Activated gamma-delta T cell treated with anti-CD3 and anti-CD28 coated beads, Interleukin-2, amount 50 U/mL, for 16 hours (primary cell): ENCODE measurements at places on chromosomes 7 and 10.

- no peak for DNase-seq
These were observed 82.4 kb upstream of the CHST15 start for GRCh38 chr10:124175701-124176348.

- no peak for DNase-seq
These were observed 189.3 kb downstream of the PRPF18 start for GRCh38 chr10:13775786-13776775.

DNA sequence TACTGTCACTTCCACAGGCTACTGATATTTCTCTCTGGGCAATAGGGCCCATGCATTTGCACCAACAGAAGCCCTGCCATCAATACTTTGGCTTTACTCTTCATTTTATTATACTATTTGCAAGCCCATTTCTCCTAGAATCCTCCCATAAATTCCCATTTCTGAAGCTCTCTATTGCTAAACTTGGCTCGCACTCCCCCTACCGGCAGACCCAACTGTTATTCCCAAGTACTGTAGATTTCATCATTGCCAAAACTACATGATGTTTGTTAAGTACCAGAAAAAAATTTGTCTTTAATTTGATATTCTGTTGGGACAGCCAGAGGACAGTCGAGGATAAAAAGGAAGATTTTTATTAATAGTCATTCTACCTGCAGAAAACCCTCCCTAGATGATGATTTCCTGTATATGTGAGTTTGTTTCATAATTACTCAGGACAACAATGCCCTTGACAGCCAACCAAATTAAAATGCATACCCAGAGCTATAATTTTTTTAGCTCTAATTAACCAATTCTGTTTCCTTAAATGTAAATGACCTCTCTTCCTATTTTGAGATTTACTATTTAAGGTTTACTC is 298.6 kb downstream of the REEP3 start:
- DNase-seq: no peak

- DNase-seq: no peak
These were observed 265.0 kb downstream of the CAMK1D start for GRCh38 chr10:12614177-12614995.

GRCh38 chr10:58081353-58081752 is 186.3 kb downstream of the IPMK start:
- no peak for DNase-seq

GRCh38 chr7:128398841-128399135 is 11.0 kb downstream of the IMPDH1 start:
- no peak for DNase-seq

GRCh38 chr10:78744491-78745090 is 324.2 kb upstream of the ZMIZ1 start:
- no peak for DNase-seq

DNA sequence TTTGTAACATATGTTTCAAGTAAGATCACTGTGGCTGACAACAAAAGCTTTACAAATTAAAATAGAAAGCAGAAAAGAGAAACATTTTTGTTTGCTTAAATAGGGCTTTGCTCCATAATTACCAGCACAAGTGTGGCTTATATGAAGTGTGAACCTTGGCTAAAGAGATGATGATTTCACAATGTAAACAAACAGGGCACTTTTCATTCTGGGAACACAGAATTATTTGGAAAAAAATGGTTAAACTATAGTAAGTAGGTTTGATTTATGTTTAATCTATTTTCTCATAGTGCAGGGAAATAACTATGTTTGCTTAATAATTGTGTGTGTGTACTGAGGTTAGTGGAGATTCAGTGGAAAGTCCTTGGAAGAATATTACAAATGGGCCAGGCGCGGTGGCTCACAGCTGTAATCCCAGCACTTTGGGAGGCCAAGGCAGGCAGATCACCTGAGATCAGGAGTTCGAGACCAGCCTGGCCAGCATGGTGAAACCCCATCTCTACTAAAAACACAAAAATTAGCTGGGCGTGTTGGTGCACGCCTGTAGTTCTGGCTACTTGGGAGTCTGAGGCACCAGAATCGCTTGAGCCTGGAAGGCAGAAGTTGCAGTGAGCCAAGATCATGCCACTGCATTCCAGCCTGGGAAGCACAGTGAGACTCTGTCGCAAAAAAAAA is 19.1 kb upstream of the OTUD1 start:
- DNase-seq: no peak

- DNase-seq: no peak
These were observed 1.8 kb upstream of the WAPL start for GRCh38 chr10:86523348-86523747.

- no peak for DNase-seq
These were observed 7.6 kb upstream of the SUN1 start for GRCh38 chr7:824664-825063.

GRCh38 chr7:41817386-41817785 is 114.5 kb upstream of the INHBA start:
- DNase-seq: peak; percentile 5

- peak; percentile 1 for DNase-seq
These were observed 51.3 kb upstream of the FRMD4A start for GRCh38 chr10:14382022-14382421.

DNA sequence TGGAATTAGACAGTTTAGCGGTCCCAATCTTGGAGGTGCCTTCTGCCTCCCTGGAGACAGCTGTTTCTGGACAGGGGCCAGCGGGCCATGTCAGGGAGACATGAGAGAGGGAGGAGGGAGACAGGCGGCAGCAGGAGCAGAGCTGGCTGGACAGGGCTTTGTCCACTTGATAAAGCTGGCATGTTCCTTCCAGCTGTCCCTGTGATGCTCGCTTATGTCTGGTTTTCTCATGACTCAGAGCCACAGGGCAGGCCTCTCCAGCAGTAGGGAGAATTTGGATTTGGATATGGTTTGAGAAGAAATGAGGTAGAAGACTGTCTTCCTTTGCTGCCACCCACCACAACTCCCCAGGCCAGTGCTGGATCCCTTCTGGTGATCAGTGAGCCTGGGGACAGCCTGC is 51.7 kb upstream of the SORCS3 start:
- no peak for DNase-seq

DNA sequence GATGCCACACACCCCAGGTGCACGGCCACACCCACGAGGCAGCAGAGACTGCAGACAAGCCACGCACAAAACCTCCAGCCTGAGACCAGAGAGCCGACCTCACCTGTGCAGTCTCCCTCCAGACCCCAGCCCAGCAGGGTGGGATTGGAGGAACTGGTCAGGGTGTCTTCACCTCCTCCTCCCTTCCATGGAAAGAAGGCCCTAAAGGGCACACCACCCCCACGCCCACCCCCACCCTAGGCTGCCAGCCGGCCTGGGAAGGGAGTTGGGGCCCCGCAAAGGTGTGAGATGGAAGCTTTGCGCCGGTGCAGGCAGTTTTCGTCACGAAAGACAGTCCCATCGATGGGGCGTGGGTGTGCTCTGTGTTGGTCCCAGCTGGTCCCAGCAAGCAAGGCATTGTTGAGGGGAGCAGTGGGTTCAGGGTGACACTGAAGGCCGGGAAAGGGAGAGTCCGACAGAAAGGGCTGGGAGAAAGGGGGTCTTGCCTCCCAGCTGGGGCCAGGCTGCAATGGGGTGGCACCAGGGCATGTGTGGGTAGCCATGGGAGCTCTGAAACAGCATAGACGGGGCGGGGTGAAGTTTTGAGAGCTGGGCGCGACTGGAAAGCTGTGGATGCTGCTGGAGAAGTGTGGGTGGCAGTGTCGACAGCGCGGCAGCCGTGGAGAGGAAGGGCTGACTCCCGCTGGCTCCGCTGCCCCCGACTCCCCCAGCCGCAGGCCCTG is 349.2 kb downstream of the GLRX3 start:
- DNase-seq: no peak

DNA sequence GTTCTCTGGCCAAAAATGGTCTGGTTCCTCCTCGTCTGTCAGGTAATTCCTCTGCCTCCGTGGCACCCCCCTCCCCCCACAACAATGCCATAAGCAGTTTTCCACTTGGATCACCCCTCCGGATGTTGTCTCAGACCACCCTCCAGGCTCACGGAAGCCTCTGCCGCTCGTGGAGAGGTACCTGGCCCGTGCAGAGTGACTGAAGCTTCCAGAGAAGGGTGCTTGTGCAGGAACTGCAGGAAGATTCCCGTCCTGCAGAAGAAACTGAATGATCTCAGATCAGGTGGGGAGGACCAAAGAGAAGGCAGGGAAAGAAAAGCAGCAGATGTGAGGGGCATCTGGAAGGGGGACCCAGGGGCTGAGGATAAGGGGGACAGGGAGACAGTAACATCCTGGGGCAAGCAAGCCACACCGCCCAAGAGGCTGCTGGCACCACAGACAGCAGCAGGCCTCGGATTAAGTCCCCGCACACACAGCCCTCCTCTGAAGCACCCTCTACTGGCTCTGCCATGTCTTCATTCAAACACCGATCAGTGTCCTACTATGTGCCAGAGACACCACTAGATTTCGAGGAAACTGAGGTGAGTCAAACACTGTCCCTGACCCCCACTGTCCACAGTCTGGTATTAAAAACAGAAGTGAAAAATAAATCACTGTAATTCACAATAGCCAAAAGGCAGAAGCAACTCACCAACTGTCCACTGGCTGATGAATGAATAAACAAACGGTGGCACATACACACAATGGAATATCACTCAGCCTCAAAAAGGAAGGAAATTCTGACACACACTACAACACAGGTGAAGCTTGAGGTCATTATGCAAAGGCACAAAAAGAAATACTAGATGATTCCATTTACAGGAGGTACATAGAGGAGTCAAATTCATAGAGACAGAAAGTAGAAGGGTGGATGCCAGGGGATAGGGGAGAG is 26.4 kb downstream of the KIAA1549 start:
- DNase-seq: no peak

GRCh38 chr10:80474941-80475340 is 20.8 kb downstream of the TSPAN14 start:
- DNase-seq: no peak

- no peak for DNase-seq
These were observed 60.4 kb upstream of the CDK1 start for GRCh38 chr10:60717852-60718251.
